ENCODE measurements at places on chromosomes 11 and 22. TPM values are rescaled to one million over a fixed set of nuclear protein-coding genes. Genes with fewer than 3 reads are reported as not detected.

Gene SAMM50
- polyA plus RNA-seq, result 50.6 TPM

Gene OR51A2
- polyA plus RNA-seq, result not detected

Gene CDC42EP1
- 36.3 TPM for polyA plus RNA-seq

Gene ALKBH3
- 41.4 TPM for polyA plus RNA-seq

Gene FOSL1
- 8.2 TPM for polyA plus RNA-seq

Gene RRP7A
- 42.3 TPM for polyA plus RNA-seq

Gene OR8D4
- polyA plus RNA-seq, result not detected

Gene PRMT3
- polyA plus RNA-seq, result 5.6 TPM

Gene SEPTIN5
- polyA plus RNA-seq, result 38.8 TPM

Gene EMID1
- 0.13 TPM for polyA plus RNA-seq

Gene RSF1
- polyA plus RNA-seq, result 12.0 TPM

Gene OOSP4A
- polyA plus RNA-seq, result not detected

Gene PAX6
- not detected for polyA plus RNA-seq

Gene TIGD3
- 0.04 TPM for polyA plus RNA-seq

Measured in BJ (cell line).